ENCODE measurements at places on chromosomes 12 and 14.

DNA sequence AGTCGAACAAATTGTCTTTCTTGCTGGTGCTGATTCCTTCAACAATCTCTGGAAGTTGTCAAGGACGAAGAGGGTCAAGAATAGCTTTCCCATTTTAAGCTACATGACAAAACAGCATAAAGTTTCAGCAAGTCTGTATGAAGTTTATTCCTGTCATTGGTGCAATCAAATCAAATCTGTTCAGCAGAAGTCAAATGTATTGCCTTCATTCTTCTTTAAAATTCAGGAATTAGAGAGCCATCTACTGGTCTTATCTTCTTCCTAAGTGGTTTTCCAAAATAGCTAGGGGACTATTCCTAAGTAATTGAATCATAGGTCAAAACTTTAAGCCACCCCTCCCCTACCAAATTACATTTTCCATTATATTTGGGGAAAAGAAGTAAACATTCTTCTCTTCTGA is 990.2 kb downstream of the GALC start:
- DNase-seq: no peak

GRCh38 chr12:7154901-7155470 is 24.8 kb downstream of the CLSTN3 start:
- no peak for DNase-seq

DNA sequence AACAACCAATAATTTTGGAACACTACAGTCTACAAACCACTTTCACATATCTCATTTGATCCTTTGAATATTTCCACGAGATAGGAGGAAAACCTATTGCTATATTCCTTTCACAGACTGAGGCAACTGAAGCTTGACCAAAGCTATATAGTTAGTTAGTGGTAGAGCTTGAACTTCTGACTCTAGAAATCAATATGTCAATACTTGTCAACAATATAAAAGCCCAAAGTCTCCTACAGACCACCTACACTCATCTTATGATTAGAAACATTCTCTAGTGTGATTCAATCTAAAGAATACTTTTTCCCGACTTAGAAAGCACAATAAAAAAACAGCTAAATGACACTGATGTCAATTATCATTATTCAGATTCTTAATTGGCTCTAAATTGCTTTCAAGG is 139.4 kb downstream of the RPS29 start:
- DNase-seq: no peak

DNA sequence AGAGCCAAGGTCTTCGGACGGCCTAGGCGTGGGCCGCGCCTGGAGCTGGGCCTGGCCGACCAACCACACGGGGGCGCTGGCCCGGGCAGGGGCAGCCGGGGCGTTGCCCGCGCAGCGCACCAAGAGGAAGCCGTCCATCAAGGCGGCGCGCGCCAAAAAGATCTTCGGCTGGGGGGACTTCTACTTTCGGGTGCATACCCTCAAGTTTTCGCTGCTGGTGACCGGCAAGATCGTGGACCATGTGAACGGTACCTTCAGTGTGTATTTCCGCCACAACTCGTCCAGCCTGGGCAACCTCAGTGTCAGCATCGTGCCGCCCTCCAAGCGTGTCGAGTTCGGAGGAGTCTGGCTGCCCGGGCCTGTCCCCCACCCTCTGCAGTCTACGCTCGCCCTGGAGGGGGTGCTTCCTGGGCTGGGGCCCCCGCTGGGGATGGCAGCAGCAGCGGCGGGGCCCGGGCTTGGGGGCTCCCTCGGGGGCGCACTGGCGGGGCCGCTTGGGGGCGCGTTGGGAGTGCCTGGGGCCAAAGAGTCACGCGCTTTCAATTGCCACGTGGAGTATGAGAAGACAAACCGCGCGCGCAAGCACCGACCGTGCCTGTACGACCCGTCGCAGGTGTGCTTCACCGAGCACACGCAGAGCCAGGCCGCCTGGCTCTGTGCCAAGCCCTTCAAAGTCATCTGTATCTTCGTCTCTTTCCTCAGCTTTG is 4.4 kb upstream of the SHMT2 start:
- DNase-seq: peak; percentile 95

DNA sequence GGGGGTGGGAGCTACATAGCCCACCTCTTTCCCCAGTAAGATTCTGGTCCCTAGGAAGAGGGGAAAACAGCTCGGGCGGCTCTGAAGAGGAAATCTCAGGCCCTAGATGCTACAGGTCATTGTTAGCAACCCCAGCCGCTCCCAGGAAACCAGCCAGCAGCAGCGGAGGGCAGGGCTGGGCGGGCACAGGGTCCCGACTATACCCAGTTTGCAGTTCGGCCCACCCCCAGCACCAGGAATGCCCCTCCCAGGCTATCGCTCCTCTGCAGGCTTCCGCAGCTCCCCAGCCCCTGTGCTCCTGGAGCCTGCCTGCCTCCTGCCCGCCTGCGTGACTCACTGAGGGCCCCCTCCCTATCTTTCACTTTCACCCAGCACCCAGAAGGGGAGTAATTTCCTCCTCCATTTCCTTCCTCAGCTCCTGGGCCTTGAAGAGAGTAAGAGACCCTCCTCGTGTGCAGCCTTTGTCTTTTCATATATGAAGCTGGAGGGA is 27.2 kb upstream of the PNMA1 start:
- peak; percentile 66 for DNase-seq

- DNase-seq: peak; percentile 57
Observed at GRCh38 chr12:124694846-124695497, 127.6 kb upstream of the NCOR2 start.
